ENCODE measurements at places on chromosomes 13 and 19. TPM values are rescaled to one million over a fixed set of nuclear protein-coding genes. Genes with fewer than 3 reads are reported as not detected.

Gene BRME1
- total RNA-seq = 8.9 TPM

Gene LILRB4
- total RNA-seq = not detected

Gene MAB21L1
- not detected for total RNA-seq

GRCh38 chr19:34126966-34127365 is 45.3 kb upstream of the LSM14A start:
- no peak for DNase-seq

Gene COL4A1
- 0.42 TPM for total RNA-seq

DNA sequence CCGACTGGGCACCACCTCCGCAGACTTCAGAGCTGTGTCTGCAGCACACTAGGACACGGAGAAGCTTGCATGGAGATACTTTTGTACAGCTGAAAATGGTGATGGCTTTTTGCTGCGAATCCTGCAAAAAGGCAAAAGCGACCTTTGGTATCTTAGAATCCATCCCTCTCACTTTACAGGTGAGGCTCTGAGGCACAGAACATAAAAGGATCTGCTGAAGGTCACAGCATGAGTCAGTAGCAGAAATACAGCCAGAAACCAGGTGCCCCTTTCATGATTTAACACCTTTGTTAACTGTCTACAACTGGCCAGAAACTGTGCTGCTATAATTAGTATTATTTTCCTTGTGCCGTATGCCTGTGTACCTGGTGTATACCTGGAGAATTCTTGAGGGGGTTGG is 48.3 kb downstream of the EFNB2 start:
- DNase-seq = no peak

DNA sequence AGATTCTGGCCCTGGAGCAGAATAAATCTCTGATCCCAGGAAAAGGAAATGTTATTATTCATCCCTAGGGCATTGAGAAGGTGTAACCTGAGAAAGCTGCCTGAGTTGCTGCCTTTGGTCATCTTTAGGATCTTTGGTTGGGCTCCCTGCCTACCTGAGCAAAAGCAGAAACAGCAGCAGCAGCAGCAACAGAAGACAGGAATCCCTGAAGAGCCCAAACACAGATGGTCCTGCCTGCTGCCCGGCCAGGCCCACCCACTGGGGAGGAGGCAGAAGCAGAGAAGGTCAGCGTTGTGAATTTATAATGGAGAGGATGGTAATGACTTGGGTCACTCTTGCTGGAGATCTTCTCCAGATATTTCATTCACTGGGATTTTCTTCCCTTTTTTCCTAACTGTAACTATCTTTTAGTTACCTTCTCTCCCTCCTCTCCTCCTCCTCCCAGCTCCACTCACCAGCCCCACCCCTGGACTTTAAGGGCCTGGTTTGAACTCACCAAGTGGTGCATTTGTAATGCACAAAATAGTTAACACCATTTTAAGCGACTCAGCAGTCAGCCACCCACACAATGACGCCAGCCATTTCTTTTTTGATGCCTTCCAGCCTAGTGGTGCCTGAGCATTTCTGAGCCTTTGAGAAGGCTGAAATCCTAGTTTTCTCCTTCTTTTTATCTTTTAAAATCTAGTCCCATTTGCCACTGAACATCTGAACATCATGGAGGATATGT is 91.7 kb downstream of the HSPH1 start:
- no peak for DNase-seq

DNA sequence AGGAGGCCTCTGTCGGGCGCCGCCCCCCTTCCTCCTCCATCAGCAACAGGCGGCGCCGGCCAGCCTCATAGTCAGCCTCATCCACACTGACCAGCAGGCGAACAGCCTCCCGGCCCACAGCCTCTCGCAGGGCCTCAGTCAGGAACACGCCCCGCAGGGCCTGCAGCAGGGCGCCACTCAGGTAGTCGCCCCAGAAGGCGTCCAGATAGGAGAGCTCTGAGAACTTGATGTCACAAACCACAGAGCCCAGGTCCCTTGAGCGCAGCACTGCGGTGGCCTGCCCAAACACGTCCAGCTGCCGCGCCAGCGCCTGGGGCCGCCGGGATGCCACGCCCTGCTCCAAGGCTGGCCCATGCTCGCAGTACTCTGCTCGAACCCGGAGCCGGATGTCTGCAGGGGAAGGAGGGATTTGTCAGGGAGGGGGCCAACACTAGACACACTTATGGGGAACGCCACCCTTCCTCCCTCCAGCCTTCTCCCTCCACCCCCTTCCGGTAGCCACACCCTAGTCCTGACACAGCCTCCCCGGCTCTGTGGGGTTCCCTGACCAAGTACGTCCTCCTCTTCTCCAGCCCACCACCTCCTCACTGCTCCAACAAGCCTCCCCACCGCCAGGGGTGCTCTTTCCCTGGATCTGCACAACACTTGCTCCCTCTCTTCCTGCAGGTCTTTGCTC is 17.9 kb downstream of the DEDD2 start:
- DNase-seq = peak; percentile 33

Gene NLRP4
- total RNA-seq = not detected

DNA sequence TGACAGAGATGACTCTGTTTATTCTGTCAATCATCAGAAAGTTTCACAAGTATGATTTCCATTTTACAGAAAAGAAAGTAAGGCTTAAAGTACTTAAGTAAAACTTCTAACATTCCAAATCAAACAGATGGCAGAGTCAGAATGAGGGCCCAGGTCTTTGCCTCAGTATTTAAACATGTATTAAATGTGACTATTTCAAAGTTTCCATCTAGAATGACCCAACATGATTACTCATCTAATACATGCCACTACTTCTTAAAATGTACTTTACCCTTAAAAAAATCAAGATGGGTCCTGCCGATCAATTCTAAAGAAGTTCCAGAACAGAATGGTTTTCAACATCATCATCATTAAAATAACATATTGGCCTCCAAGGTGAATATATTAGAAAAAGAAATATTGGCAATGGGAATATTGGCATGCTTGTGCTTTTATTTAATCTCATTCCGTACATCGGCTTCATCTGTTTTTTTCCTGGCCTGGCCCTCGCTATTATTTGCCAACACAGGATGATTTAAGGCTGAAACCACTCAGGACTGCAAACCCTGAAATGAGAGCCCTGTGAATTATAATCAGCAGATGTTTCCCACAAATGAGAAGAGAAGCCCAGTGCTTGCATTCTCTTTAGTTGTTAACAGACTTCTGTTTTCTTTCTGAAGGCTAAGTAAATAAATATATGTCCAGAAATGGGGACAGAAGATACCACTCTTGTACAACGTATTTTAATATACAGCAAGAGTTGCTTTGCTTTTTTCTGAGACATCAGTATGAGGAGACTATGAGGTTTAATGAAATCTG is 340.0 kb downstream of the DNAJC15 start:
- no peak for DNase-seq

DNA sequence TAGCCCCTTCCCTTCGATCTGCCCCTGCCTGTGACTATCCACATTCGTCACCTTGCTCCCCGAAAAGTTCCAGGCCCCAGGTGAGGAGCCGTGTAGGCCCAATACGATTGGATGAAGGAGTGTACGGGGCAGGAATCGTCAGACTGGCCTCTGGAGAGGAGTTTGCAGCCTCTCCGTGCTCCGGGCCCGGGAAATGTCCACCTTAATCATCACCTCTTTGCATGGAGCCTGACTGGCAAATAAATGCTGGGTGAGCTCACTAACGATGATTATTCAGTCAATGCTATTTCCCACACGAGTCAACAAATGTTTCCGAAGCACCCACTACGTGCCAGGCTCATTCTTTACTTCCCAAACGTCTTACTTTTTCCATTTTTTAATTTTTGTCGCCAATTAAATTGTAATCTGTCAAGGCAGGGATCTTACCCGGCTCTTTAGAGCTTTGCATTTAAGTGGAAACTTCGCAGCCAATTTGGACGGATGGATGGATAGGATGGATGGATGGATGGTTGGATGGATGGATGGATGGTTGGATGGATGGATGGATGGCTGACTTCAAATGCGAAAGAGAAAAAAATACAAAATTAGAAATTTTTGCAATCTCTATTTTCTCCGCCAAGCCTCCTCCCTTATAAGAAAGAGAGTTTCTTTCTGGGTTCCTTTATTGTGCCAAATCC is 45.8 kb downstream of the TGDS start:
- DNase-seq = no peak

DNA sequence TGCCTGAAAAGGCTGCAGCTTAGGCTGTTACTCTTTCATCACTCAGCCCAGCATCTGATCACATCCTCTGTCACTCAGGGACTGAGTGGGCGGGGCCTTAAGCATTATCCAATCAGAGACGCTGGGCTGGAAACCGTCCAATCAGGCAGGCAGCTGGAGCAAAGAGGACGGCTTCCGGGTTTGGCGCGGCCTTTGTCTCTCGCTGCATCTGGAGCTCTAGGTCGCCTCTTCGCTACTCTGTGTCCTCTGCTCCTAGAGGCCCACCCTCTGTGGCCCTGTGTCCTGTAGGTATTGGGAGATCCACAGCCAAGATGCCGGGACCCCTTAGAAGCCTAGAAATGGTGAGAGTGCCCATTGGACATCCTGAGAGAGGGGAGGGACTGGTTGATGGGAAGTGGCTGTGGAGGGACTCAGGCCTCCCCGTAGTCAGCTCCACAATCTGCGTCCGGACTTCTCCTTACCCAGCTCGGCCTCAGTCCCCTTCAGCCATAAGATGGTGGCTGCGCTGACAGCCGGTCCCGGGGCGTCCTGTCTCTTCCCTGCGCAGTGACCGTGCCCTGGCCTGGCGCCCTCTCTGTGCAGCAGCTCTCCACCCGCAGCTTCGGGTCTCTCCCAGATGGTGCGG is at the start of gene ZNF486:
Gene ZNF486, plus strand, starts transcription at position 195 of the 625 bp plus-strand sequence. Its CDS starts 117 bp downstream, at position 312.
- peak; percentile 86 for DNase-seq

DNA sequence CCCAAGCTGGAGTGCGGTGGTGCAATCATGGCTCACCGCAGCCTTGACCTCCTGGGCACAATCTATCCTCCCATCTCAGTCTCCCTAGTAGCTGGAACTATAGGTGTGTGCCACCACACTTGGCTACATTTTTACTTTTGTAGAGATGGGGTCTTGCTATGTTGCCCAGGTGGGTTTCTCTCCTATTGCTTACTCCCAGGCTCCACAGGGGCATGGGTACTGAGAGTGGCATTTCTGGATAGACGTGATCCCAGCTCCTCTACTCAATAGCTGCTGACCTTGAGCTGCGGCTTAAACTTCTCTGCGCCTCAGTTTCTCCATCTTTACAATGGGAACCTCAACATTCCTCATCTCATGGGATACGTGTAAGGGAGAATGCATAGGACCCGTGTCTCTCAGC is 11.6 kb downstream of the MVB12A start:
- DNase-seq = no peak
